Suppressor macrophage treated with lipopolysaccharide for 4 hours (primary cell): ENCODE measurements at places on chromosomes 2 and 18.

GRCh38 chr18:9817286-9817685 is 68.5 kb upstream of the TXNDC2 start:
- DNase-seq: no peak

- DNase-seq: no peak
Measured at GRCh38 chr2:71951718-71952404, 195.8 kb downstream of the CYP26B1 start.

DNA sequence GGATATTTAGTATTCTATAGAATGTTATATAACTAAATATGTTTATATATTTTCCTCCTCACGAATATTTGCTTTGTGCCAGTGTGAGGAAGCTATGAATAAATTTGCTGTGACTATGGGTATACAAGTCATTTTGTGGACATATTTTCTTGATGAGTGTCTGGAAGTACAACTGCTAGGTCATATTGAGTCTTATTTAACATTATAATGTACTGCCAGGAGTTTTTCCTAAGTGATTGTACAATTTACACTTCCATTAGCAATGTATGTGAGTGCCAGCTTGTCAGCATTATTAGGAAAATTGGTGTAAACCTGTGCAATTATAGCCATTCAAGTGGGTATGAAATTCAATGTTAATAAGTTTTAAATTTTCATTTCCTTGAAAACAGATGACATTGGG is 1328.9 kb upstream of the TMEFF2 start:
- no peak for DNase-seq

- no peak for DNase-seq
Measured at GRCh38 chr2:117726747-117727146, 87.7 kb upstream of the DDX18 start.

GRCh38 chr2:8667896-8668512 is 13.9 kb upstream of the ID2 start:
- DNase-seq: no peak

DNA sequence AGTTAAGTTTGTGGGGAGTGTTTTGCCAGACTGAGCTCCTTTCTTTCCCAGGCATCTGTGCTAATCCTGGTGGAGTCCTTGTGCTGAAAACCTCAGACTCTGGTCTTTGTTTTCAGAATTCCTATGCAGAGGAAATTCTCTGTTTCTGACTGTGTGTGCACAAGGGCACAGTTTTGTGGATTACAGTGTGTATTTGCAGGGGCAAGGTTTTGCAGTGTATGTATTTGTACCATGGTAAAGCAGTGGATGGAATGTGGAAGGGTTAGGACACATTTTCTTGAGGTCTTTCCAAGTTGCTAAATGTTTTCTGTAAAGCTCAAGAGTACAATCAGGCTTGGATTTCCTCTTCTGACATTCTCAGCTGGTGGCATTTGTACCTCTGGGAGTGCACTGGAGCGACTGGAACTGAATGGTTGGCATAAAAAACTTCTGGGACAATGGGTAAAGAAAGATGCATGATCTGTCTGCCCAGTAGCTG is 139.5 kb upstream of the RND3 start:
- no peak for DNase-seq

DNA sequence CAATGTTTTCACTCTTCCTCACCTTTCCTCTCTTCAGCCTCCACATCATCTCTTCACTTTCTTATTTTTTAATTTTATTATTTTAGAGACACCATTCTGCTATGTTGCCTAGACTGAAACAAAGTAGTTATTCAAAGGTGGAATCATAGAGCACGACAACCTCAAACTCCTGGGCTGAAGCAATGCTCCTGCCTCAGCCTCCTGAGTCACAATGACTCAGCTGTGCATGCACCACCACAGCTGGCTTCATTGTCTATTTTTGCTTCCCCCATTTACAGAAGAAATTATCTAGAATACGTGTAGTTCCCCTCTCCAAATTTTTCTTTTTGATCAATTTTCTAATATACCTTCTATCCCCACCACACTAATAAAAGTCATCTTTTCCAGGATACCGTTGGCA is 911.5 kb upstream of the SOX11 start:
- no peak for DNase-seq

GRCh38 chr2:235812185-235812665 is 318.4 kb downstream of the AGAP1 start:
- DNase-seq: no peak

- DNase-seq: no peak
Measured at GRCh38 chr2:23280401-23280800, 104.6 kb upstream of the KLHL29 start.

DNA sequence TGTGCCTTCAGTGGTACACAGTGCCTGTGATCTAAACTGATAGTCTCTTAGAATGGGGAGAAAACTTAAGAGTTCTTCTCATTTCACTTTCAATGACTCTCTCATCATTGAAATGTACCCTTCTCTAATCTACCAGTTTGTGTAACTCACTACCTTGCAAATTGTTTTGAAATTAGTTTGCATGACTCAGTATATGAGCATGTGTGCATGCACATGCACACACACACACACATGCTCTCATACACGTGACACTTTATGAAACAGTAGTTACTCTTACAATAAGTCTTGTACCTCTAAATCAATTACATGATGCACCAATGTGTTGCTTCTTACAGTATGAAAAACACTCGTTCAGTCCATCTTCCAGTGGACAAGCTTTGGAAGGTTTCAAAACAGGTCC is 10.6 kb downstream of the LYPD6B start:
- no peak for DNase-seq

- no peak for DNase-seq
Measured at GRCh38 chr2:26900831-26901321, 52.9 kb downstream of the DPYSL5 start.

- DNase-seq: no peak
Measured at GRCh38 chr2:67446491-67446911, 49.4 kb downstream of the ETAA1 start.
